Aortic smooth muscle cell (primary cell): ENCODE measurements at places on chromosomes 1 and 21. TPM values are rescaled to one million over a fixed set of nuclear protein-coding genes. Genes with fewer than 3 reads are reported as not detected.

The GPR25 gene
- not detected in 2 replicates for total RNA-seq

The KLF17 gene
- total RNA-seq, result 0.06 and 0.26 TPM in 2 replicates

The KIF17 gene
- total RNA-seq, result 0.13 and 0.19 TPM in 2 replicates

The F5 gene
- total RNA-seq, result under 0.01 TPM in 1 of 2 replicates, not detected in the other

The KCNE1 gene
- total RNA-seq, result 0.53 and 0.87 TPM in 2 replicates
